ENCODE measurements at places on chromosomes 4 and X.

DNA sequence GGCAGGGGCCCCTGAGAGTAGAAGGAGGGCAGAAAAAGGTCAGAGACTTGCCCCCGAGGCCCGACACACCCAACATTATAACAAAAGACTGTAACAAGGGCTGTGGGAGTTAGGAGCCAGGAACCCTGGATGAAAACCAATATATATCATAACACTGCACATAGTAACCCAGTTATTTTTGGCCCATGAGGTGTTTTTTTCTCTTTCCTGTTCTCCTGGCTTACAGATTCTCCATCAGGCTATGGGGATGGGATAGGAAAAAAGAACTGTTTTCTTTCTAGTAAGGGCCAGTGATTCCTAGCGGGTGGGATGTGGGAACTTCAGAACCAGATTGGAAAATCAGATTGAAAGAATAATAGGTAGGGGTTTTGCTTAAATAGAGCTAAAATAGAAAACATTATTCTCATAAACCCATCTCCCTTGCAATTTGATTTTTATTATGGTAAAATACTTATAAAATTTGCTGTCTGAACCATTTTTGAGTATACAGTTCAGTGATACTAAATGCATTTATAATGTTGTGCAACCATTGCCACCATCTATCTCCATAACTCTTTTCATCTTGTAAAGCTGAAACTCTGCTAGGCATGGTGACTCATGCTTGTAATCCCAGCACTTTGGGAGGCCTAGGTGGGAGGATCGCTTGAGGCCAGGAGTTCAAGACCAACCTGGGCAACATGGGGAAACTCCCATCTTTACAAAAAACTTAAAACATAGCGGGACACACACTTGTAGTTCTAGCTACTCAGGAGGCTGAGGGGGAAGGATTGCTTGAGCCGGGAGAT, 33.5 kb downstream of the SNX25 start:
- no peak for DNase-seq

DNA sequence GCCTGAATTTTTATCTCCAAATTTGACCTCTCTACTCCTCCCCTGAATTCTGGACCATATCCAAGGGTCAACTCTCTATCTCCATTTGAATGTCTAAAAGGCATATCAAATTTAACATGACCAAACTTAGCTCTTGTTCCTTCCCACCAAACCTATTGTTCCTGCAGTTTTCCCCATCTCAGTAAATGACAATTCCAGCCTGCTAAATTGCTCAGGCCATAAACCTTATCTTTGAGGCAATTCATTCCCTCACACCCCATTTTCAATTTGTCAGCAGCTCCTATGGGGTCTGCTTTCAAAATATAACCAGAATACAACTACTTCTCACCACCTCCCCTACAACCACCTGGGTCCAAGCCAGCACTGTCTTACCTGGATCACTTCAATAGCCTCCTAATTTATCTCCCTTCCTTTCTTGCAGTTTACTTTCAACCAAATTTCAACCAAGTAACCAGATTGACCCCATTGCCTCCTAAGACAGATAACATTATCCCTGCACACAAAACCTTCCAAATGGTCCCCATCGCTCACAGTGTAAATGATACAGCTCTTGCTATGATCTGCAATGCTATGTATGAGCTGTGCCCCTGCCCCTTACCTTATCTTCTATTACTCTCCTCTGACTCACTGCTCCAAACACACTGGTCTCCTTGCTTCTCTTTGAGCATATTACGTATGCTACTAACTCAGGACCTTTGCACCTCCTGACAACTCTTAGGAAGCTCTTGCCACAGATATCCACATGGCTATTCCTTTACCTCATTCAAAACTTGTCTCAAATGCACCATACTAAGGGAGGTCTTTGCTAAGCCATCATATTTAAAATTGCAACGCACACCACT, 66.0 kb downstream of the CAMK2D start:
- DNase-seq = no peak

DNA sequence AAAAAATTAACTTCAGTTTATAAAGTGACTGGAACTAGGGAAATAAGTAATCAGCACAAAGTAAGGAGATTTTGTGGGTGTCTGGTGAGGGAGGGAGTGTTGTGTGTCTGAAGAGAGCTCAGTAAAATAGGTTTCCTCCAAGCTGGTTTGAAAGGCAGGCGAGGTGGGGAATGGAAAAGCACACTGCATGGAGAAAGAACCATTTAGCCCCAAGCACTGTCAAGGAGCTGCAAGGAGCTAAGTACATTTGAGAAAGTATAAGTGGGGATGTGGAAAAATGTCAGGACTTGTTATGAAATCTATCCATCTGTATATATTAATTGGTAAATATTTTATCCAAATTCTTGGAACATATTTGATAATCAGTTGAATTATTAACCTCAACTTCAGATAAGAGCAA, 956 bp downstream of the C4orf51 start:
- DNase-seq = no peak

DNA sequence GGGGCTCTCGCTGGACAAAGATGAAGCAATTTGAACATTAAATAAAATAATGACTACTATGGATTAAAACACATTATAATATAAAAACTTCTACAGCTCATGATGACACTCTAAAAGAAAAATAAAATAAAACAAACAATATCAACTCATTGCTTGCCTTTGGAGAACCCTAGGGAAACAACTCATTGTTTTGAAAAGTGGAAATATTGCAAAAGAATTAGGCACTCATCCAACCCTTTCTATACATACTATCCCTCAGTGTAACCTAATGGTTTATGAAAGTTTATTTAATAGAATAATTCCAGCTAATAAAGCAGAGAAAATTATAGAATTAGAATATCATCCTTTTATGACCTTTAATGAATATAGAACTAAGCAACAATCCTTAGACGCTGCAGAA, 718 bp downstream of the RAB40A start:
- no peak for DNase-seq

DNA sequence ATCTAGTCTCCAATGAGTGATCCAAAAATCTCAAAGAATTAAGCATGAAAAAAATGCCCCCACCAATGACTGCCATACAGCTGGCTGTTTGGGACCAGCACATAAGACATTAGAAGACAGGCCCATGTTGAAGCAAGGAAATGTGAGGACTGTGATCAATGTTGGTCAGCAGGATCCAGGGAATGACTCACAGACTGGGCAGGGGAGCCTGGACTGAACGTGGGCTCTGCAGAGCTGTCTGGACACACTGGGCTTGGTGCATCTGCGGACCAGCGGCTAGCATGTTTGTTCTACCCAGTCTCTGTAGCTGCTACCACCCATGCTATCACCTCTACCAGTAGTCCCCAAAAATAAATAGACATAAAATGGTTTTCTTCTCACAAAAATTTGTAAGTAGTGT, 108.6 kb downstream of the PALLD start:
- DNase-seq = no peak

GRCh38 chr4:142846729-142847596, 862 bp upstream of the INPP4B start:
- DNase-seq = peak; percentile 25

GRCh38 chr4:123939621-123940020, 543.0 kb downstream of the SPRY1 start:
- no peak for DNase-seq

DNA sequence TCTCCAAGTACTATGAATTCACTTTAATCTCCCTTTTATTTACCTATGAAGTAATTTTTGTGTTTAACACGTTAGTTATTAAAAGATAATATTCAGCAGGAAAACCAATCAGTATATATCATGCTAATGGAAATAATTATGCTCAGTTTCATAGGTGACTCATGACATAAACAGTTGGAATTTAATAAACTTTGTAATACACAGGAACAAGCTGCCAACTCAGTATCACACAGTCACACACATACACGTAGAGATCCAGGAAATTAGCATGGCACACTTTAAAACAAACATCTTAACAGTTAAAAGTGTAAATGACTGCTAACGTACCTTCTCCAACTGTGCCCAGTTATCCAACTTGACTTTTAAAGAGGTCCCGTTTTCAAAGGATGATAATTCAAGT, 2.3 kb downstream of the SPATA4 start:
- no peak for DNase-seq

DNA sequence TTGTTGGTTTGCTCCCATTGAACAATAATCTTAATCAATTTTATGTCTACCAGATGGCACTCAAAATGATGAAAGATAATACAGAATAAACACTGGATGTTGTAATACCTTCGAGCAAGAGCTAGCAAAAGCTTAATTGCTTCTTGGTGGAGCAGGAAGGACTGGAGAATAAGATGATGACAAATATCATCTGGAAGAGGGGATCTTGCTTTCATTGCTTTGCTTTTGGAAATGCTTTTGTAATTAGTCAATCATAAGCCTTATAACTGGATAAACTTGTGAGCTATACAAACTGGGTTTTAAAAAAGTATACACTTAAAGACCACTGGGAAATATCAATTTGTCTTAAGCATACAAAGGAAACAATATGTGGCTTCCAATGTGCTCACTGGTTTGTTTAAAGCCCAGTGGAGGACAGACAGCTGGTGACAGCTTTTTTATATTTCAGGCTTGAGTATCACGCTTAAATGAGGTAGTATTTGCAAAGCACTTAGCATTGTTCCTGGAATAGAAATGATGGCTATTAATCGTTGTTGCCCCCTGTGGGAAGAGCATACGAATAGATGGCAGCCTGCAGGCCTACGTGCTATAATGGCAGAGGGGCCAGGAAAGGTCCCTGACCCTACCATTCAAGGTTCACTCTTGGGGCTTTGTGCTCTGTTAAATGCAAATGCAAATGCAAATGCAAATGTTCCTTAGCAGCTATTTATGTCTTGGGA, 61.2 kb downstream of the TMEM150C start:
- DNase-seq = no peak

GRCh38 chr4:76430519-76431388, 4.3 kb upstream of the SHROOM3 start:
- no peak for DNase-seq

DNA sequence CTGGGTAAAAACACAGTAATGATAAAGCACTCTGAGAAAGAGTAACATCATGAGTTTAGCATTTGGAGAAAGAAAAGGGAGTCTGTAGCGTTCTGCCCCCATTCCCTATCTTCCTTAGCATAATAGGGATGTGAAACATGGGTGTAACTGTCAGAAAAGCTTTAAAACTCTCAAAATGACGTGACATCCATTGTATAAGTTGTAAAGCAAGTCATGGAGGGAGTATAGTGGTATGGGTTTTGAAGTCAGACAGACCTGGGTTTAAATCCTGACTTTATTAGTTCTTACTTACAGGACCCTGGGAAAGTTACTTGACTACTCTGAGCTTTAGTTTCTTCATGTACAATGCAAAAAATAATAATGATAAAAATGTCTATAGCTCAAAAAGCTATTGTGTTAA, 17.1 kb downstream of the FBXO8 start:
- no peak for DNase-seq

DNA sequence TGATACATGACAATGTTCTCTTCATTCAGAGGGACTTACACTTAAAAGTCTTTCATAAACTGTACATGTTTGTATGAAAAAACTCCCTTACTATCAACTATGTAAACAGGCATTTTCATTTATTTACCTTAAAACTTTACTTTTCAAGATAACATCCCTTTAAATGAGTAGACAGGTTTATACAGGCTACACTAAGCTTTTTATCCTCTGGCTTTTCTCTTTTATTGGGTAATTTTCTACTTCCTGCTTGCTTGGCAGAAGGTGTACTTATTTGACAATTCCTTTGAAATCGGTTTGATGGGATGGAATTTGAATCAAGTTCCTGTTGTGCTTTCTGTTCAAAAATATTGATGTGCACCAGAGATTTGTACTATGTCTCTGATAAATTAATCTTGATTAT, 81.4 kb downstream of the PTPN13 start:
- DNase-seq = no peak

DNA sequence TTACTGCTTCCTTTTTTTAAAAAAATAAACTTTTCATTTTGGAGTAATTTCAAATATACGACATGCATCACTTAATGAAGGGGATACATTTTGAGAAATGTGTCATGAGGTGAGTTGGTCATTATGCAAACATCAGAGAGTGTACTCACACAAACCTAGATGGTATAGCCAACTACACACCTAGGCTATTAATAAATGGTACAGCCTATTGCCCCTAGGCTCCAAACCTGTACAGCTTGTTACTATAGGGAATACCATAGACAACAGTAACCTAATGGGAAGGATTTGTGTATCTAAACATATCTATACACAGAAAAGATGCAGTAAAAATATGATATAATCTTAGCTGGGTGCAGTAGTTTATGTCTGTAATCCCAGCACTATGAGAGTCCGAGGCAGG, 29.1 kb downstream of the SETD7 start:
- DNase-seq = no peak

DNA sequence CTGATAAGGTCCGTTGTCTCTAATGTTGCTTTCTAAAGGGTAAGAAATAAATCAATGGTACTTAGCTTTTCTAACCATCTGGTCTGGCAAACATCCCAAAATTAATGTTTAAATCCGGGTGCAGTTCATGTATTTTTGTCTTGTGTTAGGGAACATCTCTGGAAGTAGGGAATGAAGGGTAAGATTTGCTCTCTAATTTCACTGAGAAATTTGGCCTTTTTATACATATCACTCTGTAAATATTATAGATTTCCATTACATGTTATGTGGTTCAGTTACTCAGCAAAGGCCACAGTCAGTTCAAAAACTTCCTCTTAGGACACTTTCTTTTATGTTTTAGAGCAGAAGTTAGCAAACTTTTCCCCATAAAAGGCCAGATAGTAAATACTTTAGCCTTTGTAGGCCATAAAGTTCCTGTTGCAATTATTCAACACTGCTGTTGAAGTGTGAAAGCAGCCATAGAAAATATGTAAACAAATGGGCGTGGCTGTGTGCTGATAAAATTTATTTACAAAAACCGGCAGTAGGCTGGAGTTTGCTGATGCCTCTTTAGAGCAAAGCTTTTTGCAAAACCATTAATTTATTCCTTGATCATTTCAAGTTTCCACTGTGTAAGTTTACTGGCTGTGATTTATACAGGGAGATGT, 218.1 kb downstream of the ANTXR2 start:
- no peak for DNase-seq

- DNase-seq = no peak
Observed at GRCh38 chr4:183408796-183409195, 35.6 kb upstream of the CDKN2AIP start.

- no peak for DNase-seq
Observed at GRCh38 chr4:158906073-158906472, 137.2 kb downstream of the FNIP2 start.

DNA sequence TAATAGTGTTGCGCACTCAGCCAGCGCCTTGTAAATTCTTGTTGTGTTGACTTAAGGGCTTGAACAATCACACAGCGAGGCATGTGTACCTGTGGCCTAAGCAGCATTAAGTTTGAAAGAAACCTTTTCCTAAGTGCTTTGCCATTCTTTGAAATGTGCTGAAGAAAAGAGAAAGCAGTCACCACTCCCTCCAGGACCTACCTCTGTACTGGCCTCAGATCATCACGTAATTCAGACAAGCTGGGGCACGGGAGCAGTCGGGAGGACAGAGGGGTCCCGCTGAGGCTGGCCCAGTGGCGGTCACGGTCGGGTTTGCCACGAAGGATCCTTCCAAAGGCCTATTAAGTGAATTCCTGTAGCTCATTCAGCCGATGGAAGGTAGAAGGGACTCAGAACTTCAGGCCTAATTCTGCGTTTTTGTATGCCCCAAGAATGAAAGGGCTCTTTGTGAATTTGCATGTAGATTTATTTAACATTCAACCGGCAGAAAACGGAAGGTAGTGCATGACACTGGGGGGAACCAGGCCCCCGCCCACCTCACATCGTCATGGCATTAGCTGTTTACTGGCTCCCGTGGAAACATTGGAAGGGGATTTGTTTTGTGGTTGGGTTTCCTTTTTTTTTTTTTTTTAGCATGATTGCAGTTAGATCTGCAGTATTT, 106.3 kb downstream of the TRAPPC11 start:
- no peak for DNase-seq

GRCh38 chrX:139508099-139508498, 22.4 kb upstream of the F9 start:
- no peak for DNase-seq
